AG04449 (cell line): ENCODE measurements at places on chromosomes 6 and 20.

GRCh38 chr20:14986026-14986655, 648.7 kb upstream of the FLRT3 start:
- DNase-seq: no peak

DNA sequence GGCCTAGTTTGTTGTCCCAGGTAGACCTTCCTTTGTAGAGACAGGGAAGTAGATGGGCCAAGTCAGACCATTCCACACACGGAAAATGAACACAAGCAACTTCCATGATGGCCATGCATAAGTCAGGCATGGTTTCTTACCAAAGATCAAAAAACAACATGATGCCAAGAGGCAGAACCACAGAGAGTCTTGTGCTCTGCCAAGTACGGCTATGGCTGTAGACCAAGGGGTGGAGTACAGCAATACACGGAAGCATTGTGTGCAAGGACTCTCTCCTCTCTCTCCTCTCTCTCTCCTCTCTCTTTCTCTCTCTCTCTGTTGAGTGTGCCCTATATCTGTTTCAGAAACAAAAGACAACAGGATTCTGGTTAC, 4.8 kb upstream of the DUSP22 start:
- DNase-seq: no peak

- DNase-seq: no peak
Observed at GRCh38 chr20:50196896-50197295, 6.3 kb downstream of the CEBPB start.

GRCh38 chr6:147858421-147858820, 349.9 kb downstream of the SAMD5 start:
- DNase-seq: no peak

DNA sequence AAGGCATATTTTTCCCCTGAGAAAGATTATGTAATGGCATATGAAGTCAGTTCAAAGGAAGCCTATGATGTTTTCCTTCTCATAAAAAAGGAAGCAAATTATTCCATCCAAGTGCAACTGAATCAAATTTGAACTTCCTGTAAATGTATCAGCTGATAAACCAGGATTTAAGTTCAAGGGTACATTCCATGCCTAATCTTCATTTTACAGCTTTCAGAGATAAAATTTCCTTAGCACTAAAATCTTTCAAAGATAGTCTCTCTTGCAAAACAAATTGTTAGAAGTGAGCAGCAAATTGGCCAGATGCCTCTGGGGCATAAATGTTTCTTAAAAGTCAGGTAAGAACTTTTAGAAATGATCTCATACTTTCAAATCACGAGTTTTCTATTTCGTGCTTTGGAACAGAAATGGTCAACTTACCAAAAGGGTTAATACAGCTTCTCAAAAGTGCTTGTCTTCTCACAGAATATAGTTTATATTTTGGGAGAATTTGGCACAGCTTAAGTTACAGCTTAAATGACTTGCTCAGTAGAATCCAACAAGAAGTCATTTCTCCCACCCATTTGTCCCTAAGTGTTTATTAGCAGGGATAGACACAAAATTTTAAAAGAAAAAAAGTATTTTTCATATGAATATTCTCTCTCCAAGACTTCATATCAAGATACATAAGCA, 2.7 kb upstream of the TCF21 start:
- DNase-seq: no peak

- no peak for DNase-seq
Observed at GRCh38 chr6:56891754-56892153, 63.2 kb upstream of the BEND6 start.

- DNase-seq: no peak
Observed at GRCh38 chr6:31645325-31645724, 7.1 kb downstream of the BAG6 start.

GRCh38 chr6:8539453-8539852, 104.1 kb upstream of the SLC35B3 start:
- no peak for DNase-seq
